ENCODE measurements at places on chromosomes 6 and 20.

GRCh38 chr6:2998998-2999617, 586 bp upstream of the NQO2 start:
- peak; percentile 88 for DNase-seq

- DNase-seq, result peak; percentile 51
These were observed 172.8 kb downstream of the BACH2 start for GRCh38 chr6:90123831-90124230.

GRCh38 chr6:34839666-34840352, 47.9 kb downstream of the BLTP3A start:
- no peak for DNase-seq

- peak; percentile 18 for DNase-seq
These were observed 76.5 kb downstream of the QKI start for GRCh38 chr6:163490826-163491577.

- no peak for DNase-seq
These were observed 2.8 kb downstream of the CDC25B start for GRCh38 chr20:3798908-3799248.

DNA sequence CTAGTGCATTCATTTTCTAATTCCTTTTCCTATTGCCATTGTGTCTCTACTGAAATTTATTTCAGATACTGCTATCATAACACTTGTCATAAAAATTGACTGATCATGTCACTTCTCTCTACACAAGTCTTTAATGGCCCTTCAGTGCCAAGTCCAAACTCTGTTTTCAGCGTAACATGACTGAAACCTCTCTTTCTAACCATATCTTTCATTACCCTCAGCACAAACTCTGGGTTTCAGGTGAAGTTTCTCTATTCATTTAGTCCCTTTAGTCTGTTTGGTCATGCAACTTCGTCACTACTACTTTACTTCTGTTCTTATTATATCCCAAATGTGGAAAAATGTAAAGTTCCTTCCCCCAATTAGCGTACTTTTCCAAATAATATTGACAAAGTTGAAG, 234.9 kb downstream of the OGFRL1 start:
- no peak for DNase-seq

GRCh38 chr6:169188475-169188874, 65.2 kb downstream of the THBS2 start:
- DNase-seq, result peak; percentile 11

GRCh38 chr20:41432746-41433145, 66.1 kb upstream of the EMILIN3 start:
- DNase-seq, result no peak

DNA sequence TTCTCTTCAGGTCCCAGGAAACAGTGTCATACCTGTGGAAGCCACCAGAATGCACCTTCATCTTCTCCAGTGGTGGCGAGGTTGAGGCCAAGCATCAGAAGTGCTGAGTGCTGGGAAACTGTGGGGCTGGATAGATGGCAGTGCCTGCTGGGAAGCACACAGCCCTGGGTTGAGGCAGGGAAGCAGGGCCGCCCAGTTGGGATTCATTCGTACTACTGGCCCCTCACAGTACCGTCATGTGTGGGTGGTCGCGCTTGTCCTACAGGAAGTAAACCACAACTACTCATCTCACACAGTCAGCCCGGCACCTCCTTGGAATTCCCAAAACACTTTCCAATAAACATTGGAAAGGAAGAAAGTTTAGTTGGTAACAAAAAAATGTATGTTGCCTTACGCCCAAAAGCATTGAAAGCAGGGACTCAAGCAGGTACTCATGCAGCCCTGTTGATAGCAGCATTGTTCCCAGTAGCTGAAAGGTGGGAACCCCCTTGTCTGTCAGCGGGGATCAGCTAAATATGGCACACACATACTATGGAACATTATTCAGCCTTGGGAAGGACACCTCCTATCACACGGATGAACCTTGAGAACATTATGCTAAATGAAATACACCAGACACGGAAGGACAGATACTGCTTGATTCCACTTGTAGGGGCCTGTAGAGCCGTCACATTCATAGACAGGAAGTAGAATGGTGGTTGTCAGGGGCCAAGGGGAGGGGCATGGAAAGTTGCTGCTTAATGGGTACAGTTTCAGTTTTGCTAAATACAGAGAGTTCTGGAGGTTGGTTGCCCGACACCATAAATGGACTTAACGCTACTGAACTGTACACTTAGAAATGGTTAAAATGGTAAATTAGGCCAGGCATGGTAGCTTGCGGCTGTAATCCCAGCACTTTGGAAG, 162.7 kb downstream of the MTHFD1L start:
- no peak for DNase-seq

- DNase-seq, result no peak
These were observed 622.6 kb upstream of the SLC35B3 start for GRCh38 chr6:9057937-9058336.

GRCh38 chr6:138250053-138250452, 31.8 kb upstream of the PBOV1 start:
- DNase-seq, result no peak

DNA sequence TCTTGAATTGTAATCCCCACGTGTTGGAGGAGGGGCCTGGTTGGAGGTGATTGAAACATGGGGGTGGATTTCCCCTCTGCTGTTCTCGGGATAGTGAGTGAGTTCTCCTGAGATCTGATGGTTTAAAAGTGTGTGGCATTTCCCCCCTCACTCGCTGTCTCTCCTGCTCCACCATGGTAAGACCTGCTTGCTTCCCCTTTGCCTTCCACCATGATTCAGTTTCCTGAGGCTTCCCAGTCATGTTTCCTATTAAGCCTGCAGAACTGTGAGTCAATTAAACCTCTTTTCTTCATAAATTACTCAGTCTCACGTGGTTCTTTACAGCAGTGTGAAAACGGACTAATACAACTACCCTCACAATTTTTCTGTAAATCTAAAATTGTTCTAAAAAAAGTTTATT, 26.8 kb upstream of the FAM184A start:
- peak; percentile 24 for DNase-seq

DNA sequence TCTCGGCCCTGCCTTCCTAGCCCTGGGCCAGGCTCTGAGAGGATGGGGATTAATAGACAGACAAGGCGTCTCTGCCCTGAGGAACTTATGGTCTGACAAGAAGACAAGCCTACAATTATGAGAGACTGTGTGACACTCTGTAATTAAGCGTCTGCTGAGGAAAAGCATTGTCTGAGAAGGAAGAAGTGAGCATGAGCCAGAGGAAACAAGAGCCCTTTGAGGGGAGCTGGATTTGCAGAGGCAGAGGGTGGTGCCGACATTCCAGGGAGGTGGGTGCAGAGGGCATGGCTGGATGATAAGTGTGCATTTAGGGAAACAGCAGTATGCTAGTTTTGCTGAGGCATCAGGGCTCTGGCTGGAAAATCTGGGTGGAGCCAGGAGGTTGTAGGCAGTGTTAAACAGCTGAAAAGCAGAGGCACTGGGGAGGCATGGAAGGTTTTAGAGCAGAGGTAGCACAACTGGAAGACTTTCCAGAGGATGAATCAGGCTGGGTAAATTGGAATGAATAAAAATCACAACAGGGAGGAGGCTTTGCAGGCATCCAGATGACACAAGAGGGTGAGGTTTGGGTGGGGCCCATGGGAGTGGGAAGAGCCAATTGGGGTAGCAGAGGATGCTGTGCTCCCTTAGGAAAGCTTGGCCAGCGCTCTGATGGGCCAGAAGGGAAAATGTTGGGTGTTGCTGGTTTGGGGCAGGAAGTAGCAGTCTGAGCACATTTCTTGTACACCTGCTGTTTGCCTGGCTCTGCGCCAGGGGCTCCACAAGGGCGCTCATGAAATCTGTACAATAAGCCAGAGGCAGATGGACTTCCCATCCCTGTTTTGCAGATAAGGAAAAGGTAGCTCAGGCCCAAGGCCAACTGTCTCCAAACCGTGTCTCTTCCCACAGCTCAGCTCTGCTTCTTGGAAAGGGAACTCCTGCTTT, 74.0 kb upstream of the MYL9 start:
- DNase-seq, result peak; percentile 68

GRCh38 chr6:3297006-3297405, 38.3 kb downstream of the PSMG4 start:
- DNase-seq, result no peak

DNA sequence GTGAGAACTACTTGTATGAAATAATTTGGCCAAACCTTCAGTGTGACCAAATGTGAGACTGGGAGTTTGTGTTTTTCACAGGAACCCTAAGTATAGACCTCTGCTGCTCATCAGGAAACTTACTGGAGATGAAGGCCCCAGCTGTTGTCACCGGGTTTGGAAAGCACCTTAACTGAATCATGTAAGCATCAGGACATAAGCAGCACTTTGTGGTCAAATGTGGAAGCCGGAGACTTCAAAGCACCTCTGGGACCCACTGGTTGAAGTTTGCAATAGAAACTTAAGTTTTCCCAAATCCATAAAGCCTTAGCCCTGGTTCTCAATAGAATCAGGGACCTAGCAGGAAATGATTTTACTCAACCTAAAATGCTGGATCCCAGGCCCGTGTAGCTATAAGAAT, 14.3 kb downstream of the TTPAL start:
- DNase-seq, result peak; percentile 54

DNA sequence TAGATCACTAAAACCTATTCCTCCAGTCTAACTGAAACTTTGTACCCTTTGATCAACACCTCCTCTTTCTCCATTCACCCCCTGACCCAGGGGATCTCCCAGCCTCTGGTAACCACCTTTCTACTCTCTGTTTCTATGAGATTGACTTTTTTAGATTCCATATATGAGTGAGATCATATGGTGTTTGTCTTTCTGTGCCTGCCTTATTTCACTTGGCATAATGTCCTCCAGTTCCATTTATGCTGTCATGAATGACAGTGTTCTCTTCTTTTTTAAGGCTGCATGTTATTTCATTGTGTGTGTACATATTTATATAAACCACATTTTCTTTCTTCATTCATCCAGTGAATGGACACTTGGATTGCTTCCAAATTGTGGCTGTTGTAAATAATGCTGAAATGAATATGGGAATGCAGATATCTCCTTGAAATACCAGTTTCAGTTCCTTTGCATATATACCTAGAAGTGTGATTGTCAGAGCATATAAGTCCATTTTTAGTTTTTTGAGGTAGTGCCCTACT, 57.7 kb downstream of the DHX35 start:
- DNase-seq, result peak; percentile 72

GRCh38 chr20:8115436-8115835, 16.6 kb upstream of the PLCB1 start:
- DNase-seq, result no peak

- DNase-seq, result no peak
These were observed 156.5 kb downstream of the BTBD3 start for GRCh38 chr20:12074111-12074655.

- DNase-seq, result no peak
These were observed 31.5 kb downstream of the PYGB start for GRCh38 chr20:25279403-25279802.
